ENCODE measurements at places on chromosomes 4 and X.

- DNase-seq, result no peak
Observed at GRCh38 chr4:69828828-69829227, 31.1 kb downstream of the SULT1E1 start.

DNA sequence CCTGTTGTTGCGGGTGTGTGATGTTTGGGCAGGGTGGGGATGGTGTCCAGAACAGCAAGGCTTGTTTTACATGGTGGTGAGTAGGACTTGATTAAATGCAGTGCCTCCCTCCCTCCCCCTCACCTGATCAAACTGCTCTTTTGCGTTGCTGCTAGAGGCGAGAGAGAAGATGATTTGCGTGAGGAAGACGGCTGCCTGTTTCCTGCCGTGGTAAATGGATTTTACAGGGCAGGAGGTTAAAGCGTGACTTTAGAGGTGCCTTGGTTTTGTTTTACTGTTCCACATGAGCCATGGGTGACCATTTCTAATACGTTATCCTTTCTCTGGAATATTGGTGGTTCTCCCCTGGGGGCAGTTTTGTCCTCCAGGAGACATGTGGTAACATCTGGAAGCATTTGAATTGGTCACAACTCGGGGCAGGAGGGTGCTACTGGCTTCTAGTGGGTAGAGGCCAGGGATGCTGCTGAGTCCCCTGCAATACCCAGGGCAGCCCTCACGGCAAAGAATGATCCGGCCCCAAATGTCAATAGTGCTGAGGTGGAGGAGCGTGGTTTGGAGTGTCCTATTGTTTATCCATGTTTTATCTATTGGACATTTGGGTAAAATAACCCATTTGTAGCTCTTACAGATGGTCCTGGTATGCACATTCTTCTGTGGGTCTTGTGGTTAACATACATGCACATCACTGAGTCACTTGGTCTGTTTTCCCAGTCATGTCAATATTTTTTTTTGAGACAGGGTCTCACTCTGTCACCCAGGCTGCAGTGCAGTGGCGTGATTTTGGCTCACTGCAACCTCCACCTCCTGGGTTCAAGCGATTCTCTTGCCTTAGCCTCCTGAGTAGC, 73.7 kb downstream of the SHROOM2 start:
- no peak for DNase-seq

DNA sequence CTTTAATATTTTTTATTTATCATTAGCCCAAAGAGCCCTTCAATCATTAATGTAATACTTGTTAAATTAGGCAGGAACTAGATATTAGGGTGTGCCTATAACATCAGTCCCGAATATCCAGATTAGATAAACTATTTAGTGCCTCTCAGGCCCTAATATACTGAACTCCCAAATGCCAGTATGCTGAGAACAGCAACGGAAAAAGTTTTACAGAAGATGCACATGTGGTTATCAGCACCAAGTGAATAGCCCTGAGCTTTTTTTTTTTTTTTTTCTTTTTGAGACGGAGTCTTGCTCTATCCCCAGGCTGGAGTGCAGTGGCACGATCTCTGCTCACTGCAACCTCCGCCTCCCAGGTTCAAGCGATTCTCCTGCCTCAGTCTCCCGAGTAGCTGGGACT, 13.0 kb upstream of the ELF2 start:
- no peak for DNase-seq

- DNase-seq, result no peak
Observed at GRCh38 chrX:119155416-119156035, 27.9 kb upstream of the KIAA1210 start.

All from BJ (cell line).